Smooth muscle cell of the pulmonary artery (primary cell): ENCODE measurements at places on chromosomes 5 and 9. TPM values are rescaled to one million over a fixed set of nuclear protein-coding genes. Genes with fewer than 3 reads are reported as not detected.

GAPT gene
- not detected in 2 replicates for total RNA-seq

SLC45A2 gene
- total RNA-seq, result 0.17 and 0.20 TPM in 2 replicates

WASHC1 gene
- 4.6 and 7.2 TPM in 2 replicates for total RNA-seq

CCNI2 gene
- total RNA-seq, result not detected in 2 replicates

OTP gene
- not detected in 2 replicates for total RNA-seq

ZNF367 gene
- total RNA-seq, result 2.7 and 3.6 TPM in 2 replicates

SREK1IP1 gene
- total RNA-seq, result 11.8 and 14.1 TPM in 2 replicates

PCA3 gene
- total RNA-seq, result 0.07 and 0.13 TPM in 2 replicates

ST8SIA4 gene
- 0.30 and 1.1 TPM in 2 replicates for total RNA-seq

PCDHB4 gene
- 0.20 and 0.59 TPM in 2 replicates for total RNA-seq

CBY3 gene
- total RNA-seq, result 0.20 TPM in 1 of 2 replicates, not detected in the other

TXNDC8 gene
- total RNA-seq, result not detected in 2 replicates

LPCAT1 gene
- total RNA-seq, result 78.8 and 103 TPM in 2 replicates

PRLR gene
- 0.07 and 0.10 TPM in 2 replicates for total RNA-seq

S100Z gene
- total RNA-seq, result not detected in 2 replicates

PSMB7 gene
- 130 and 157 TPM in 2 replicates for total RNA-seq

SH2D3C gene
- 0.10 and 2.2 TPM in 2 replicates for total RNA-seq

TSSK1B gene
- 0.46 and 0.50 TPM in 2 replicates for total RNA-seq

BTNL8 gene
- not detected in 2 replicates for total RNA-seq

SLC36A2 gene
- total RNA-seq, result not detected in 2 replicates

IL9 gene
- total RNA-seq, result not detected in 2 replicates

SHOC1 gene
- total RNA-seq, result under 0.01 TPM in 1 of 2 replicates, not detected in the other

FKBP15 gene
- 21.7 and 24.9 TPM in 2 replicates for total RNA-seq

BARHL1 gene
- total RNA-seq, result not detected in 2 replicates

PHF24 gene
- total RNA-seq, result 0.07 and 0.10 TPM in 2 replicates

PCDHB8 gene
- 0.26 and 1.3 TPM in 2 replicates for total RNA-seq

PFN3 gene
- total RNA-seq, result not detected in 2 replicates

DPYSL3 gene
- total RNA-seq, result 146 and 368 TPM in 2 replicates

ARHGEF39 gene
- 0.26 and 0.83 TPM in 2 replicates for total RNA-seq

HSPB3 gene
- total RNA-seq, result 0.85 and 0.86 TPM in 2 replicates

LCN6 gene
- total RNA-seq, result not detected in 2 replicates

SPATA24 gene
- 4.8 and 5.7 TPM in 2 replicates for total RNA-seq

MYMK gene
- not detected in 2 replicates for total RNA-seq

MAT2B gene
- total RNA-seq, result 38.9 and 61.6 TPM in 2 replicates

PCDHB14 gene
- 1.6 and 2.1 TPM in 2 replicates for total RNA-seq

SPINK7 gene
- not detected in 2 replicates for total RNA-seq
